ENCODE measurements at places on chromosomes 1 and 21. TPM values are rescaled to one million over a fixed set of nuclear protein-coding genes. Genes with fewer than 3 reads are reported as not detected.

TFF2 gene
- not detected for total RNA-seq

ADGRL2 gene
- 18.9 TPM for total RNA-seq

KLF17 gene
- total RNA-seq = under 0.01 TPM

TLR5 gene
- total RNA-seq = not detected

PCP4 gene
- total RNA-seq = not detected

NCMAP gene
- not detected for total RNA-seq

URB1 gene
- 15.8 TPM for total RNA-seq

SGIP1 gene
- total RNA-seq = 4.9 TPM

CELF3 gene
- not detected for total RNA-seq

MRAP gene
- total RNA-seq = not detected

MCL1 gene
- 119 TPM for total RNA-seq

SLC35F3 gene
- total RNA-seq = not detected

MLLT11 gene
- total RNA-seq = 5.8 TPM

BCAR3 gene
- total RNA-seq = 24.5 TPM

WDR64 gene
- not detected for total RNA-seq

THEM5 gene
- total RNA-seq = not detected

SAMD13 gene
- 2.5 TPM for total RNA-seq

RAB7B gene
- total RNA-seq = 3.4 TPM

STUM gene
- total RNA-seq = not detected

TENT5C gene
- total RNA-seq = 0.17 TPM

Measured in bronchus fibroblast of lung (primary cell).